Activated CD4-positive, alpha-beta T cell treated with anti-CD3 and anti-CD28 coated beads, Interleukin-2, amount 10 ng/mL, durations not matched to agents 7 days and 5 days (primary cell): ENCODE measurements at places on chromosomes 16 and 17.

DNA sequence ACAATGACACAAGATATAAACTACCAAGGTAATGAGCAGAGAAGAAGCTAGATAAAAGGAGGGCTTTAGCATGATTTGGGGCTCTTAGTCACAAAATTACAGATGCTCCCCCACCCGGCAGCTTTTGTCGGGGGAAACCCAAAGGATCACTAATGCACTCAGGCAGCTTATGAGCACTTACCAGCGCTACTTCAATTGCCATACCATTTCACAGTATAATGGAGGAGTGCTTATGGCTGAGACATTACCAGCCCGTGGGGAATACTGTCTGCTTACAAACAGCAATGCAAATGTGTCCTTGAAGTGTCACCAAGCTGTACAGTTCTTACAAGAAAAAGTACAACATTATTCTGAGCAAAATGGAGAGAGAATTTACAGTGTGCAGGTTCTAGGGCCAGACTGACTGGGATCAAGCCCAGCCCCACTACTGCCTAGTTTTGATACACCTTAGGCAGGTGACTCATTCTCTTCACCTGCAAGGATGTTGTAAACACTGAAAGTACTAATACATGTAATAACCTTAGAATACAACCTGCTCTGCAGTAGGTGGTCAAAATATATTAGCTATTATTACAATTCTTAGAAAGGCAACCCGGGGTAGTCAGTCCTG is 16.3 kb downstream of the ANKFY1 start:
- DNase-seq = no peak
- H3K27me3 ChIP-seq = no peaks in the 10 kb centered on the region
- no peak overlapping the region for H3K4me3 ChIP-seq
- H3K4me1 ChIP-seq = peaks cover 39% of the 10 kb centered on the region
- no peak overlapping the region for H3K27ac ChIP-seq
- H3K36me3 ChIP-seq = peaks cover 9% of the 10 kb centered on the region

GRCh38 chr17:61562287-61562686 is 28.7 kb downstream of the NACA2 start:
- no peaks in the 10 kb centered on the region for H3K36me3 ChIP-seq
- no peaks in the 10 kb centered on the region for H3K4me1 ChIP-seq
- H3K27me3 ChIP-seq = peaks cover 13% of the 10 kb centered on the region

- no peak overlapping the region for H3K4me3 ChIP-seq
- peaks cover 44% of the 10 kb centered on the region for H3K36me3 ChIP-seq
- H3K27ac ChIP-seq = no peak overlapping the region
- no peaks in the 10 kb centered on the region for H3K27me3 ChIP-seq
- DNase-seq = no peak
- peaks cover 96% of the 10 kb centered on the region for H3K4me1 ChIP-seq
Observed at GRCh38 chr16:89320782-89321501, 103.4 kb downstream of the ZNF778 start.

DNA sequence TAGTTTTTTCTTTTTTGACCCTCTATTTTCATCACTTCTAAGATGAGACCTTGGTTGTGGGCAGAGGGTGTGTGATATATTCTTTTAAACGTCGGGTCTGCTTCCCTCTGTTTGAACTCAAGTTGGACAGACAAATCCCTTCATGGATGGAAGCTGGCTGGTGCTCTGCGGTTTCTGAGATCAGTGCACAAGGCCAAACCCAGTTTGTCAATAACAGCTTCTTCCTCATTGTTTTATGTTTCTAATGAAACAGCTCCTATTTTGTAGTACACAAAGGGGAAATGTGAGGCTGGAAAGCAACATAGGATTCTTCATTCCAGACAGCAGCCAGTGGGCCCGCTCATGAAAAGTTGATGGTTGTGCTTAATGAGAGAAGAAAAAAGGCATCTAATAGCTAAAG is 159.6 kb downstream of the PRKCA start:
- peaks cover 23% of the 10 kb centered on the region for H3K36me3 ChIP-seq
- no peak overlapping the region for H3K27ac ChIP-seq
- no peak for DNase-seq
- no peak overlapping the region for H3K4me3 ChIP-seq
- no peaks in the 10 kb centered on the region for H3K27me3 ChIP-seq
- peaks cover 23% of the 10 kb centered on the region for H3K4me1 ChIP-seq

- peaks cover 4% of the 10 kb centered on the region for H3K4me1 ChIP-seq
- H3K27me3 ChIP-seq = no peaks in the 10 kb centered on the region
- no peaks in the 10 kb centered on the region for H3K36me3 ChIP-seq
- DNase-seq = no peak
Observed at GRCh38 chr16:85862476-85863383, 36.2 kb upstream of the IRF8 start.

- no peak for DNase-seq
- peaks cover 4% of the 10 kb centered on the region for H3K4me1 ChIP-seq
- no peaks in the 10 kb centered on the region for H3K27me3 ChIP-seq
- H3K4me3 ChIP-seq = no peak overlapping the region
- peaks cover 53% of the 10 kb centered on the region for H3K36me3 ChIP-seq
Observed at GRCh38 chr16:74485916-74486315, 64.6 kb upstream of the CLEC18B start.

DNA sequence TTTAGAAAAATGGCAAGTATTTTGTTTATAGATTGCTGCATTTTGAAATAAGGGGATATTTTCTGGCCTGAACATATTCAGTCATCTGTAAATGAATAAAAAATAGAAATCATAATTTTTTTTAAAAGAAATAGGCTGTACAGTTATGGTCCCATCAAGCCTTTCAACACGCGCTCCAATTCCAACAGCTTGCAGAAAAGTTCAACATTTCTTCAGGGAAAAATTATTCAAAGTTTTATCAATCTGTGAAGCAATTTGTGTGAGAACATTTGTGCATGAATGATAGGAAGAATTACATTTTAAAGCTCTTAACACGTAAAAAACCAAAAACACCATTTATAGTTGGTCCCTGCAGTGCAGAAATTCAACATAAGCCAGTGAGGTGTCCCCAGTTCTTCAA is 50.7 kb upstream of the SLC25A19 start:
- peak overlapping the region; percentile 88 for H3K27ac ChIP-seq
- H3K4me3 ChIP-seq = peak overlapping the region; percentile 71
- H3K36me3 ChIP-seq = peaks cover 17% of the 10 kb centered on the region

DNA sequence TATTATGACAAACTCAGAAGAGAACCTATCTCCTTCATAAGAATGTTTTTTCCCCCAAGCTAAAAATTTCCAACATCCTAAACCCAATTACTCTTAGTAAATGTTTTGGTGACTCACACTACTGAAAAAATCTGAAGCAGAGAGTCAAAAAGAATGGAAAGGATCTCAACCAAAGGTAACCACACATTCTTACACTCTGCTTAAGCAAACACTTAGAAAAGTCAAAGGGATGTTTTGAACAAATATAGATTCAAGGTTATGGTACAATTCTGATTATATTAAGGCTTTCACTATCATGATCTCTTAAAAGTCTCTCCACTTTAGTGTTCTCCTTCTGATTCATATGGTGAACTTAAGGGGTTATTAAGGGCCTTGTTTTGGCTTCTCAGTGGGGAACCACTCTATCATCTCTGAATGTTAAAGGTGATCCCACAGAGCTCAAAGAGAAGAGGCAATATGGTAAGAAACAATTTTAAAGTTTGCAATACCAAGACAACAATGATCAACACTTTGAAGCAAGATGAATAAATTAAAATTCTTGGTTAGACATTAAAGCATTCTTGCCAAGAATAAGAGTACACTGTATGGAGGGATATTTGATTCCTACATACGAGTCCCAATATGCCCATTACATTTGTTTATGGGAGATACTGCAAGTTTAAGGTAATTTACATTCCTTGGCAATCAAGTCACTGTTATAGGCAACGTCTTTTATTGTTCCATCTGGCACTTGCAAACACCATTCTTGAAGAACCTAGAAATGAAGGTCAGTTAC is 69.2 kb downstream of the CDC27 start:
- no peak overlapping the region for H3K27ac ChIP-seq
- H3K27me3 ChIP-seq = no peaks in the 10 kb centered on the region
- H3K4me1 ChIP-seq = no peaks in the 10 kb centered on the region
- H3K36me3 ChIP-seq = peaks cover 29% of the 10 kb centered on the region
- H3K4me3 ChIP-seq = no peak overlapping the region

DNA sequence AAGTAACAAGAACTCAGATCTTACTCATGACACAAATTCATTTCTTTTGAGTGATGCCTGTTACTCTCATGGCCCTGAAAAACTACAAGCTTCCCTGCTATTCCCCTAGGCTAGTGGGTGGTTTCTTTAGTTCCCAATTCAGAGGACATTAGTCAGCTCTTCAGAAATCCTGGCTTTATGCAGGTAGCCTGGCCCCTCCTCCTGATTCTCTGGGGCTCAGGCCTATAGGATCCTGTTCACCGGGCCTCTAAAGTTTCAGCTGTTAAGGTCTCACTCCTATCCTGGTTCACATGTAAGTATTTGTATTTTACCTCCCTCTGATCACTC is 87.3 kb upstream of the IRX5 start:
- H3K27ac ChIP-seq = no peak overlapping the region
- no peak overlapping the region for H3K4me3 ChIP-seq
- no peaks in the 10 kb centered on the region for H3K27me3 ChIP-seq

- H3K36me3 ChIP-seq = peaks cover 47% of the 10 kb centered on the region
- H3K27ac ChIP-seq = no peak overlapping the region
- H3K4me1 ChIP-seq = peaks cover 8% of the 10 kb centered on the region
- peaks cover 5% of the 10 kb centered on the region for H3K27me3 ChIP-seq
Observed at GRCh38 chr17:1899403-1900000, 69.7 kb downstream of the RPA1 start.

DNA sequence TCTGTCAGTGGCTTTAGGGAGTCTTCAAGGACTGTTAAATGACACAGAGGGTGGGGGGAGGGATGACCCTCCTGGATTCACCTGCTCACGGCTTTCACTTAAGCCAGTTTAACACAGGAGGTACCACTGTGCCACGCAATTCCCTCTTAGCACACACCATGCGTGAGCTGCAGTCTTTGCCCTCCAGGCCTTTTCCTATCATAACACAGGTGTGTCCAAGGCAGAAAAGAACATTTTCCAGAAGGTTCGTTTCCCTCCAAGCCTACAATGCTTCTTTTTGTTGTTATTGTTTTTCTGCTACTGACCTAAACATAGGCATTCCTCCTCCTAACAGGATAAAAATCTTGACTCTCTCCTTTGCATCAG is 1.1 kb downstream of the ZFHX3 start:
- H3K4me1 ChIP-seq = peaks cover 4% of the 10 kb centered on the region
- peak overlapping the region; percentile 59 for H3K4me3 ChIP-seq
- H3K27ac ChIP-seq = no peak overlapping the region
- H3K27me3 ChIP-seq = peaks cover 56% of the 10 kb centered on the region

DNA sequence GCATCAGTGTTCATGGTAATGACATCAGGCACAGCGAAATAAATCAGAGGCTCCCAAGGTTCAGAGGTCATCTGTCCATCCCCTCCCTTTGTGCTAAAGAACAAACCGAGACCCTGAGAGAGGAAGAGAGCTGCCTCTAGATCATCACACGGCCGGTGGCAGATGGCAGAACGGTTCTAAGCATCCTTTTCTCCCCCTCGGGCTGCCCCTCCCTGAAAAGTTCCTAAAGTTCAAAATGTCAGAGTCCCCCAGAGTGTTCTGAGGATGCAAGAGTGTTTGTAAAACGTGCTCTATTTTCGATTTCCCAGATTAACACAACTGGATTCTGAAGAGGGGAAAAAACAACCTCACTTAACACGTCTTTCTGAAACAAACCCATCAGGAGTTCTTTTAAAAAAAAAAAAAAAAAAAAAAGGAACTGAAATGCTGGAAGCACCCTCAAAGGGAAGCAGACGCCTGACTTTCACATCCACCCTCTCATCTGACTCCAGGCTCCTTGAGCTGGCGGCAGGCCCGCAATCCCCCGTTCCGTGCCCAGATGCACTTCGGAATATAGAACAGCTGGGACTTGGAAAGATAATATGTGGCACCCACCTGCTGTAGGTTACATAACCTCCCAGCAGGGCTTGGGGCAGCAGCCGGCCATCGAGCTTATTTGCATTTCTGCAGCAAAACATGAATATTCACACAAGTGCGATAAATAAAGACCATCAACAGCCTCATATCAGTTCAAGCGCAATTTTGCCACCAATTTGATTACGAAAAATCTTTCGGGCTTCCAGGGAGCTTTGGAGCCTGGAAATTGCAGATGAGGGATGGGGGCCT is 115.5 kb upstream of the SMURF2 start:
- H3K4me3 ChIP-seq = peak overlapping the region; percentile 25
- peaks cover 13% of the 10 kb centered on the region for H3K36me3 ChIP-seq
- H3K27ac ChIP-seq = no peak overlapping the region
- H3K27me3 ChIP-seq = peaks cover 16% of the 10 kb centered on the region
- H3K4me1 ChIP-seq = peaks cover 36% of the 10 kb centered on the region

GRCh38 chr17:58997756-58998553 is 108.7 kb downstream of the TRIM37 start:
- peaks cover 22% of the 10 kb centered on the region for H3K4me1 ChIP-seq
- no peak overlapping the region for H3K27ac ChIP-seq
- DNase-seq = no peak
- peaks cover 35% of the 10 kb centered on the region for H3K36me3 ChIP-seq
- no peak overlapping the region for H3K4me3 ChIP-seq
- H3K27me3 ChIP-seq = no peaks in the 10 kb centered on the region

- no peak overlapping the region for H3K4me3 ChIP-seq
- H3K27ac ChIP-seq = no peak overlapping the region
- H3K27me3 ChIP-seq = no peaks in the 10 kb centered on the region
- peaks cover 79% of the 10 kb centered on the region for H3K4me1 ChIP-seq
- H3K36me3 ChIP-seq = peaks cover 78% of the 10 kb centered on the region
Observed at GRCh38 chr17:35254107-35254773, 11.4 kb downstream of the SLFN5 start.

- H3K36me3 ChIP-seq = no peaks in the 10 kb centered on the region
- no peak overlapping the region for H3K27ac ChIP-seq
- no peaks in the 10 kb centered on the region for H3K27me3 ChIP-seq
- DNase-seq = no peak
- peaks cover 8% of the 10 kb centered on the region for H3K4me1 ChIP-seq
Observed at GRCh38 chr16:2482249-2482648, 7.3 kb downstream of the TBC1D24 start.

GRCh38 chr16:56317998-56318826 is 107.1 kb downstream of the AMFR start:
- DNase-seq = peak; percentile 81
- peaks cover 3% of the 10 kb centered on the region for H3K27me3 ChIP-seq
- no peaks in the 10 kb centered on the region for H3K36me3 ChIP-seq
- peak overlapping the region; percentile 17 for H3K4me3 ChIP-seq
- no peak overlapping the region for H3K27ac ChIP-seq

DNA sequence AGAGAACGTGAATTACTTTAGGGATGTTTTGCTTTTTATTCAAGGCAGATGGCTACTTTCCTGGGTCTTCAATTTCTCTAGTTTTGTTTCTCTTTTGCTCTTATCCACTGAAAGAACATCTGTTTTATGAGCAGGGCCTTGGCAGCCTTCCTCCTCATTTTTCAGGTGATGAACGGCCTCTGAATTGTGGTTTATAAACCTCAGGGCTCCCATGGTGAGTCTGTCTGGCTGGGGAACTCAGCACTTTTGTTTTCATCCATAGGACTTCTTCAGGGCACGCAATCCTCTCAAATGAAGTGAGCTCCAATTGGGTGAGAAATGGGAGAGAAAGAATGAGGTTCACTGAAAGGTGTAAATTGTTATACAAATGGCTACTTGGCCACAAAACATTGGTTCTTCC is 186.4 kb upstream of the ERCC4 start:
- H3K4me1 ChIP-seq = no peaks in the 10 kb centered on the region
- H3K27ac ChIP-seq = no peak overlapping the region
- H3K4me3 ChIP-seq = no peak overlapping the region
- H3K27me3 ChIP-seq = no peaks in the 10 kb centered on the region
- DNase-seq = no peak
